ENCODE measurements at places on chromosomes 3 and 15. TPM values are rescaled to one million over a fixed set of nuclear protein-coding genes. Genes with fewer than 3 reads are reported as not detected.

The UROC1 gene
- not detected for total RNA-seq

The RASGRF1 gene
- total RNA-seq, result under 0.01 TPM

The PGBD4 gene
- total RNA-seq, result 1.8 TPM

The RHCG gene
- total RNA-seq, result not detected

The PLSCR1 gene
- total RNA-seq, result 35.1 TPM

The TMEM212 gene
- not detected for total RNA-seq

The PLA2G4E gene
- not detected for total RNA-seq

The TM6SF1 gene
- 0.36 TPM for total RNA-seq

The PCSK6 gene
- 0.72 TPM for total RNA-seq

The PLCH1 gene
- total RNA-seq, result 0.36 TPM

The CDHR4 gene
- not detected for total RNA-seq

The RBM6 gene
- 50.7 TPM for total RNA-seq

The NRROS gene
- total RNA-seq, result 0.72 TPM

The MRPS25 gene
- 14.4 TPM for total RNA-seq

The COMMD2 gene
- total RNA-seq, result 38.4 TPM

The DUOXA1 gene
- 0.29 TPM for total RNA-seq

The SH3BP5 gene
- 65.4 TPM for total RNA-seq

The ZNF774 gene
- 1.8 TPM for total RNA-seq

The SNTN gene
- not detected for total RNA-seq

The RTP3 gene
- not detected for total RNA-seq

The USP50 gene
- total RNA-seq, result 1.1 TPM

The PATL2 gene
- 2.7 TPM for total RNA-seq

The CHRFAM7A gene
- 0.72 TPM for total RNA-seq

The GNAI2 gene
- total RNA-seq, result 248 TPM

The SNURF gene
- 15.3 TPM for total RNA-seq

The CCNL1 gene
- 157 TPM for total RNA-seq

The TRIP4 gene
- total RNA-seq, result 14.1 TPM

The ROBO2 gene
- 0.36 TPM for total RNA-seq
